ENCODE measurements at places on chromosomes 3 and 15.

GRCh38 chr3:1275495-1275894, 182.7 kb downstream of the CNTN6 start:
- DNase-seq = peak; percentile 29

DNA sequence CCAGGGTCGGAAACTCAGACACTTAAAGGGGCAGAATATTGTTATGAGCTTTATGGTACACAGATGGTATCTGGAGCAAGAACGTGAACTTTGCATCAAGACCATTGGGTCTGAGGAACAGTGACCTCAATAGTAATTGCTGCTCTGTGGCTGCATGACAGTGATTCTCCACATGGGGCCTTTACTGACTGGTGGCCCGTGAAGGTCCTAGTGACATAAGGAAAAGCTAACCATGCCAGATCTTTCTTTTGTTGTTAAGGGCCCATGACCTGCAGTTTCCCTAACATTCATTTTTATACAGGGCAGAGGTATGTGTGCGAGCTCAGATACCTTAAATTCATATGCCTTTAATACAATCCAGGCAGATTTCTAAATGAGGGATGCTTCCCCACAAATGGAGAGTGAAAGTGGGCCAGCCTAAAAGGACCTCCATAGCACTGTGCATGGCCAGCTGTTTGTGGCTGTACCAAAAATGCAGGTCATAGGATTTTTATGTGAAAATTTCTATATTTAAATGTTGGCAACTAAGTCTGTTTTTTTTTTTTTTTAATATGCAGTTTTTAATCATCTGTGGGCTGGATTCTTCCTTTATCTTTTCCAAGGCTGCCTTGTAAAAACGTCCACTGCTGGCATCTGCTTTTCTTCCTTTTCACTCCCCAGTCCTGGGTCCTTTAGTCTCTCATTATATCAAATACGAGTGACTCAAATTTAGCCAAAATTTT, 188.0 kb upstream of the IL12A start:
- no peak for DNase-seq

DNA sequence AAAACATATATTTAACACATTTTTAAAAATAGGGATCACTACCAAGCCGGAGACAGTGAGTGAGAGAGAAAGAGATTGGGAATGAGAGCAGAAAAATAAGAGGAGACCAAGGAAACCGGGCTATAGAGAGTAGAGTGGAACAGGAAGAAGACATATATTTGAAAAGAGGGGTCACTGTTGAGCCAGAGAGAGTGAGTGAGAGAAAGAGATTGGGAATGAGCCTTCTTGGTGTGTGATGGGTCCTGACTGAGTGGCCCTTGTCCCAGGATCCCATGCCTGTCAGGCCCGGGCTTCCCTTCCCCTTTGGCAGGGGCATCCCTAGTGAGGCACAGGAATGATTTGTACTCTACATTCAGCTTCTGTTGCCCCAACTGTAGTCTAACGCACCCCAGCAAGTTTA, 646.6 kb downstream of the NTRK3 start:
- DNase-seq = no peak

GRCh38 chr15:55627730-55628368, 39.7 kb upstream of the PYGO1 start:
- DNase-seq = no peak
